ENCODE measurements at places on chromosomes 5 and 9. TPM values are rescaled to one million over a fixed set of nuclear protein-coding genes. Genes with fewer than 3 reads are reported as not detected.

RNF183 gene
- not detected for total RNA-seq

CYSRT1 gene
- not detected for total RNA-seq

NR2F1 gene
- 0.70 TPM for total RNA-seq

ENTPD8 gene
- total RNA-seq: not detected

PGGT1B gene
- 23.6 TPM for total RNA-seq

RARS1 gene
- 41.8 TPM for total RNA-seq

VCAN gene
- total RNA-seq: 24.1 TPM

OR1N2 gene
- total RNA-seq: not detected

DNA sequence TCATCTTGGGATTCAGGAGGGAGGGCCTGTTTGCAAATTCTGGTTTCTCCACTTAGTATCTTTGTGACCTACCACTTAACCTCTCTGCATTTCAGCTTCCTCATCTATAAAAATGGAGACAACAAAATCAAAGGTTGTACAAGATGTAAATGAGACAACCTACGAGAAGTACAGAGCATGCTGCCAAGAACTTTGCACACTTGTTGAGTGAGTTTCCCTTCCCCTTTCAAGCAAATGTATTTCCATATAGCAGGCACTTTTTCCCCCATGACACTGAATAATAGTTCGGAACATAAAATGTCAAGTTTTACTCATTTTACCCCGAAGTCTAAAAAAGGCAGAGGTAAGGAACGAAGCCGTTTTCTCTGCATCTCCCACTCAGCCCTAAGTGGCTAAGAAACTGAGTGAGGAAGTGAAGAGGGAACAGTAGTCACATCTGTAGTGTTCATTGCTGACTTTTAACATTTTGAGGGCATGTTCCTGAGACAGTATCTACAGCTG is 159.0 kb downstream of the TLE1 start:
- DNase-seq: no peak

DNA sequence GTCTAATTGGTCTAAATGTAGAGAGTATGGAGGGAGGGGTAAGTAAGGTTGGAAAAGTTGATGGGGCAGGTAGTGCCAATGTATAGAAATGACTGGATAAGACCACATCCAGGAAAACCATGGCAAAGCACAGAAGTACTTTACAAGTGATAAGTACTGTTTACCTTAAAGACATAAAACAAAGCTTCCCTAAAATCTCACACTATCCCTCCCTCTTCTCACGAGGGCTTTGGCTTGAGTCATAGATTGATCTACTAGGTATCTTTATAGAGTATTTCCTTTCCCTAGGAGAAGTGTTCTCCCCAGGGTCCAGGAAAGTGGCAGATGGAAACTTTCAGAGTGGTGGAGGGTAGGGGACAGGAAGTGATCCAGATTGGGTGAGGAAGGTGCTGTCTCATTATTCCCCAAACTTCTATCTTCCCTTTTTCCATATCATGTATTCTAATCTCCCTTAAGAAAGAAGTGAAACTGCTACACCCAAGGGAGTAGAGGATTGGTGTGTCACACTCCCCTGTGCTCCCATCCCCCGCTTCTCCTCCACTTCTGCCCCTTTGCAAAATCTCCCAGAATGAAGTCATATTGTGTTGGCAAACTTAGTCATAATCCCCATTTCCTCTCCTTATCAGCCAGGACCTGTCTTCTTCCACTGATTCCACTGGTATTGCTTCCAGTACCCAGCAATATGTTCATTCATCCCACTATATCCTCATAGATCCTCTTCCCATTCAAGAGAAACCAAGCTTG is 14.6 kb downstream of the IL33 start:
- no peak for DNase-seq

DNA sequence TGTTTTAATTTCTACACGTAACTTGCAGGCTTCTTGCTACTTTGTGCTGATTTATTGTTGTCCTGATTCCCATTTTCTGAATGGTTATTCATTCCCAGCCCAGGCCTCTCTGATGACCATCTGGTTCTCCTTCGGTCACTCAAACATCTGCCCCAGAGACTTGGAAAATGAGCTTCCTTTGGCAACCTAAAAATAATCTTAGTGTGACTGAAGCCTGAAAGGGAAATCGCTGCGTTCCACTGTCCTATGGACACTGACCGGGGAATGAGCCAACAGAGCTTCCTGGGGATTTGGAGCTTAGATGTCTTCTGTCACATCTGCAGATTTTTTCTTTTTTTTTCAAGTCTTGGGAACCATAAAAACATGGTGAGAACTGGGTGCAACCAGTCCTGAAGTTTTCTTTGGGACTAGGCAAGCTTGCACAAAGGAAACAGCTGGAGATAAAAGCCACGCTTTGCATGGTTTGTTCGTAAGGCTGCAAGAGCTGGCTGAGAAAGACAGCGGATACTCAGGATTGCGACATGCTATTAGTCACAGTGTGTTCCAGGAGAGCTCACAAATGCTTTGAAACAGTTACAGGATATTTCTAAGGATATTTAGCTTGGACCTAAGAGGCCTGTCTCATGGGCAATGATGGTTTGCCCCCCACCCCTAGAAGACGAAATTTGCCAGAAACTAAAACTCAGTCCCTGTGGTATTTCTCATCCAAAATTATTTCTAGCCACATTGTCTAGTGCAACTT is 146.2 kb downstream of the GOLPH3 start:
- DNase-seq: peak; percentile 70

GRCh38 chr9:121785673-121786542 is 134.5 kb downstream of the DAB2IP start:
- DNase-seq: peak; percentile 23

GRCh38 chr9:114588651-114589526 is 1.3 kb downstream of the ATP6V1G1 start:
- DNase-seq: no peak

GRCh38 chr5:18068826-18069225 is 434.6 kb downstream of the TAF11L14 start:
- DNase-seq: no peak

GRCh38 chr9:15271403-15271802 is 35.6 kb downstream of the TTC39B start:
- no peak for DNase-seq

GRCh38 chr9:136939996-136940525 is 4.5 kb downstream of the FBXW5 start:
- peak; percentile 84 for DNase-seq

GRCh38 chr9:117293206-117294114 is 121.4 kb downstream of the ASTN2 start:
- DNase-seq: no peak

GRCh38 chr9:87233899-87234455 is 263.7 kb upstream of the DAPK1 start:
- DNase-seq: no peak

DNA sequence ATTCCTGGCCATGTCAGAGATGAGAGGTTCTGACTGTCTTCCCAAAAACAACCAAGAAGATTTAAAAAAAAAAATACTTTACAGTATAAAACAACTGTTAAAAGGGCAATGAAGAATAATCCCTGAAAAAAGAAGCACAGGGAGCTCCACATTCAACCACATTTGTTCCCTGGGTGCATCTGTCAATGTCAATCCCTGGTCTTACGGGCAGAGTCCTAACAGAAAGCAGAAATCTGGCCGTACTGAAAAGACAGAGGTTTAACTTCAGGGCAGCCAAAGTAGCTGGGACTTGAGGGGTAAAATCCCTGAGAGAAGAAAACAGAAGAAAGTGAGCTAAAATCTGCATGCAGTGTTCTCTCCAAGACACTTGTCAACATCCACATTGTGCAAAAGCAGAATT is 76.6 kb downstream of the RICTOR start:
- DNase-seq: no peak

DNA sequence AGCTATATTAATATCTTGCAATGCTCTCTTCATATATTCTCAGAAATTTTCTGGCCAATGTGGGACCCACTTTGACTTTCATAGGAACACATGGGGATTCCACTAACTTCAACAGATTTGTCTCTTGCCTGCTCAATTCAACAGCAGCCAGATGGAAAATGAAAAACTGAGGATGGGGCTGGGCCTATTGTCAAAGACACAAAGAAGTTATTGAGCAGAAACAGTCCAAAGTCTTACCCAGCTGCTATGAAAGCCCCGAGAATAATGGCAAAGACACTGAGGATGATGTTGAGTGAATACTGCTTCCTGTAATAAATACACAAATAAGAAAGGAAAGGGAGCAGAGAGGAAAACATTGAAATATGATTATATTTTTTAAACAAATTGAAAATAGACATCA is 32.6 kb downstream of the SLC35D2 start:
- DNase-seq: no peak

DNA sequence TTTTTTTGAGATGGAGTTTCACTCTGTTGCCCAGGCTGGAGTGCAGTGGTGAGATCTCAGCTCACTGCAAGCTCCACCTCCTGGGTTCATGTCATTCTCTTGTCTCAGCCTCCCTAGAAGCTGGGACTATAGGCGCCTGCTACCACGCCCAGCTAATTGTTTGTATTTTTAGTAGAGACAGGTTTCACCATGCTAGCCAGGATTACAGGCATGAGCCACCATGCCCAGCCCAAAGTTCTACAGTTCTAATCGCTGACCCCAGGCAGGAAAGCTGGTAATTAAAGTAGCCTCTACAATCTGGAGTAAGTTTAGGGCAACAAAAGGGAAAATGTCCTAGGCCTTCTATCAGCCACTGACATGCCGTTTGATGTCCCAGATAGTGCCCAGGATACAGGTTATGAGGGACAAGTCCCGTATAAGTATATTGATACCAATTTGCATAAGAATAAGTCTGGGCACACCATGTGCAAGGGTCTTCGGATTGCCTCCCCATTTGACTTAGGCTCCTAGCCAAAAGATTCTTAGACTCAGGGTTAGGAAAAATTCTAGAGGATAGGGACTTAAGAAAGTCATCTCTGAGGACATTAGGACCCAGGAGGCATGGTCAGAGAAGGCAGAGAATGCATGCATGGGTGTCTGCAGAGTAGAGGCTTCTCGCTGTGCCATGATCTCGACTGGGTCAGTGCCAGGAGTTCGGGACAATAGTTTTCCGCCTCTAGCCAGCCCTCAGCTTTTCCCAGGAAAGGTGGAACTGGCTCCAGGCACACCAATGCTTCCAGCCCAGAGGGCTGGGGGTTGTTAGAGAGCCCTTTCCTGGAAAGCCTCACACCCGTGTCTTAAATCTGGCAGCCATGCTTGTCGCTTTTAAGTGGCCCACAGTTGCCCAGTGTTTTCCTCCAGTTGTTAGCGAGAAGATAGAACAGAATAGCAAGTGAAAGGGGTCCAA is 1111.1 kb downstream of the TAF11L14 start:
- DNase-seq: no peak

GRCh38 chr9:92576175-92576574 is 40.4 kb upstream of the ECM2 start:
- DNase-seq: no peak

DNA sequence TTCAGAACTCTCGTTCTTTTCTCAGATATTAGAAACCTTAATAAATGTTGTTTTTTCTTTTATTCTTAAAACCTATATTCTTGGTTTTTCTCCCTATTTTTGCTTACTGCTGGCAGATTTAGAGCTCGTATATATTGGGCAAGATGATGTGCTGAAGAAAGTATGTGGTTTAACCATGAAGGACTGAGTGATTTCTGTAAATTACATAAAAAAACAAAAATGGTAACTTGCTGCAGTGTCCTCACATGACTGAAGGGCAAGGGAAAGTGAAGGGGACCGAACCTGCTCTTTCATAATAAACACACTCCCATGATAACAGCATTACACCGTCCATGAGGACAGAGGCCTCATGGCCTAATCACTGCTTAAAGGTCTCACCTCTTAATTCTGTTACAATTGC is 393.8 kb upstream of the ZNF608 start:
- no peak for DNase-seq

- no peak for DNase-seq
These were observed 18.1 kb upstream of the GPX3 start for GRCh38 chr5:151002250-151002649.

All from Right ventricle myocardium superior (tissue), 1 donor.